HS-27A (cell line): ENCODE measurements at places on chromosomes 11 and 22.

DNA sequence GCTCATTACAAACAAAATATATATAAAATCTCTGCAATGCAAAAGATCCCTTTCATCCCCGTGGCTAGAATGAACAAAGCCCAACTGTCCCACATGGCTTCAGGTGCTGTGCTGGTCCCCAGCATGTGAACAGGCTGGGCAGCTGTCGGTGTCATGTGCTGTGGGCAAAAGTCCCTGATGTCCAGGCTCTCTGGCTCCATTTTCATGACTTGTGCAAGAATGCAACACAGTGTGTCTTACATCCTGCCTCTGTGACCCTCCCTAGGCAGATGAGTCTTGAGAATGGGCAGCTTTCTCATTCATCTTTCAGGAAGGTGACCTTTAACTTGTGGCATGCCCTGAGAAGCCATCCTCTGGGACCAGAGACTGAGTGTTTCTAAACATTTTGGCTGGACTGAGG lies 14.5 kb downstream of the GUCD1 start:
- no peak for DNase-seq

DNA sequence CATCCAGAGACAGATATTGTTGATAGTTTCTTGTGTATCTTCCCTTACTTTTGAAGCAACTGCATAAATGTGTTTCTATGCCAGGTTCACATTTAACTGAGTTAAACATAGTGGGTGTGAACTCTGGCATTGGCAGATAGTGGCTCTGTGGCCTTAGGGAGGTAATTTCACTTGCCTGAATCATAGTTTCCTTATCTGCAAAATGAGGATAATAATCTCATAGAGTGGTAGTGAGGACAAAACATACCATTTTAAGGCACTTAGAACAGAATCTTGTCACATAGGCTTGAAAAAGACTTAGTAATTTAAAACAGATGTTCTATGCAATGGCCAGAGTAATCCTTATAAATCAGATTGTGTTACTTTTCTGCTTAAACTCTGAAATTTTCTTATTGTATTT lies 56.4 kb upstream of the SYN3 start:
- no peak for DNase-seq

GRCh38 chr22:44818727-44819126 lies 66.4 kb downstream of the ARHGAP8 start:
- no peak for DNase-seq

GRCh38 chr11:1028616-1029015 lies 7.9 kb downstream of the MUC6 start:
- DNase-seq, result no peak

DNA sequence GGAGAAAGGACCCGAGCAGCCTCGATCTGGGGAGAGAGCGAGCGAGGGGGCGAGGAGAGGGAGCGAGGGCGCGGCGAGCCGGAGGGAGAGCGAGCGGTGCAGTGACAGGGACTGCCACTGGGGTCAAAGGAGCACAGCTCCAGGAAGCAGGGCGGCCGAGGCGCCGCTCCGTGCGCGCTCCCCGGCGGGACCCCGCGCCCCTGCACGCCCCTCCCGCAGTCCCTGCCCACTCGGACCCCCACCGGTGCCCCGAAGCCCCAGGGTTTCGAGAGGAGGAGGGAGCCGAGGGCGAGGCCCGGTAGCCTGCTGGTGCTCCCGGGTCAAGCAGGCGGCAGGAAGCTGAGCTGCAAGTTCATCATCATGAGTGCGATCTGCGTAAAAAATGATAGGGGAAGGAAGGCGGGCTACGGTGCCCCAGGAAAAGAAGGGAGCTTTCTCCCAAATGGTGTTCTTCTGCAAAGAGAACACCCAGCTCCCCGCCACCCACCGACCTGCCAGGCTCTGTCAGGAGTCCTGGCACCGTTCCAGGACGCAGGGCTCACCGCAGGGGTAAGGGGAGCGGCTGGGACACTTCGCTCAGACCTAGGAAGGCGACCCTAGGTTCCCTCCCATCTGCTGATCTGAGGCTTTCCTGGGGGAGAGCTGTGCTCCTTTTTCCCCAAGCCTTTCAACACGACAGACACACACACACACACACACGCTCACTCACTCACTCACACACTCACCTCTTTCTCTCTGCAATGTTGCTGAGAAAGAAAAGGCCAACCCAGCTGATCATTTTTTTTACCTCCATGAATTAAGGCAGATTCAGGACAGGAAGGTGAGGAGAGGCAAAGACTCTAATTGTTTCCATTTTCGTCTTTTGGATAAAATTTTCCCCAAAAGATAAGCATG lies at the start of gene MPPED2:
Gene MPPED2 (minus strand): TSS at position 103 of the 894 bp plus-strand sequence. CDS start 5,980 bp downstream, outside the sequence.
- no peak for DNase-seq

GRCh38 chr22:29158546-29158945 lies 47.1 kb upstream of the EMID1 start:
- DNase-seq, result no peak

- DNase-seq, result no peak
These were observed 2.5 kb upstream of the SUSD2 start for GRCh38 chr22:24178502-24179440.

- DNase-seq, result no peak
These were observed 4.5 kb downstream of the GSTT2 start for GRCh38 chr22:23984430-23984829.

DNA sequence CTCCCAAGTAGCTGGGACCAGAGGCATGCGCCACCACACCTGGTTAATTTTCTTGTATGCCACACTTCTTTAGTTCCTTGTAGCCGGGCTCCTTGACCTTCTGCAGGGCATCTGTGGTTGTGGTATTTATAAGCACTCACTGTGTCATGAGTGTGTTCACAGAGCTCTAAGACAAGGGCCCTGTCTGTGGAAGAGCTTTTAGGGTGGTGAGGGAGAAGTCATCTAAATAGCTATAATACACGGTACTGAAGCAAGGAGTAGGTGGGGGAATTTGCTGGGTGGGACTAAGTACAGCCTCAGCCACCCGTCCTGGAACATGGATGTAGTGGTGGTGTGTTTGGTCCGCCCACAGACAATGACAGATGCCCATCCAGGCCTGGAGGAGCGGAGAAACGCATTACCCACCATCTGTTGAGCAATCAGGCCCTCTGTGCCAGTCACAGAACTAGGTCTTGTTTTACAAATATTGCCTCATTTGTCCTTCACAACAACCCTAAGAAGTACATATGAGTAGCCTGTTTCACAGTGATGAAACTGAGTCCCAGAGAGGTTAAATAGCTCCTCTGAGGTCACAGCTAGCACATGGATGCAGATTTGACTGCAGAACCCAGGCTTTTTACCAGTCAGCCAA lies 10.1 kb downstream of the ACO2 start:
- DNase-seq, result no peak

GRCh38 chr22:37498289-37498909 lies 12.2 kb upstream of the MFNG start:
- no peak for DNase-seq

DNA sequence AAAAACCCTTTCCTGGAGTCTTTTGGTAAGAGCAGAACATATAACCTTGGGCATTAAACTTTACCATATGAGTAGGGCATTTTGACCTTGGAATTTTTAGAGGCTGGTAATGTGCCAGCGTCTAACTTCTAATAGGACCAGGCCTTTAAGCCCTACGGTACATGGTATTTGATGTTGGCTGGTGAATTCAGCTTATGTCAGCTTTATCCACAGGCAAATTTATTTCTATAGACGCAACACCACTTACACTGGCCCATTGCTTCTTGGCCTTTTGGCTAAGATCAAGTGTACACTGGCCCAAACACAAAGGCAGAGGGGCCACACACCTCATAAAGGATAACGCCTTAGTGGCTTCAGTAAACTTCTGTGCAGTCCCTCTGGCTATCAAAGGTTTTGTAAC lies 410.2 kb upstream of the LARGE1 start:
- DNase-seq, result no peak

- no peak for DNase-seq
These were observed 15.6 kb upstream of the CRYBB3 start for GRCh38 chr22:25183949-25184619.

DNA sequence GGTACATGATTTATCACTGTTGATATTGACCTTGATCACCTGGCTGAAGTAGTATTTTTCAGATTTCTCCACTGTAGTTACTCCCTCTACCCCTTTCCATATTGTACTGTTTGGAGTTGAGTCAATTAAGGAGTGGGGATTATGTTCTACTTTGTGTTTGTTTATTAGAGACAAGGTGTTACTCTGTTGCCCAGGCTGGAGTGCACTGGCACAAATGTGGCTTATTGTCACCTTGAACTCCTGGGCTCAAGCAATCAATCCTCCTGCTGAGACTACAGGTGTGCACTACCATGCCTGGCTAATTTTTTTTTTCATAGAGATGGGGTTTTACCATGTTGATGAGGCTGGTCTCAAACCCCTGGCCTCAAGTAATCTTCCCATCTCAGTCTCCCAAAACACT lies 85.3 kb upstream of the CCDC90B start:
- DNase-seq, result no peak

- no peak for DNase-seq
These were observed 34.2 kb downstream of the DDX10 start for GRCh38 chr11:108698844-108699642.

- no peak for DNase-seq
These were observed 69.8 kb upstream of the KCNQ1OT1 start for GRCh38 chr11:2769409-2770095.

GRCh38 chr11:8772571-8773519 lies 90.3 kb downstream of the RPL27A start:
- DNase-seq, result no peak

GRCh38 chr22:19062943-19063308 lies 59.3 kb downstream of the DGCR2 start:
- DNase-seq, result no peak

- DNase-seq, result no peak
These were observed 82.9 kb downstream of the MIAT start for GRCh38 chr22:26740253-26740652.

- no peak for DNase-seq
These were observed 111.6 kb downstream of the MIAT start for GRCh38 chr22:26768952-26769351.

DNA sequence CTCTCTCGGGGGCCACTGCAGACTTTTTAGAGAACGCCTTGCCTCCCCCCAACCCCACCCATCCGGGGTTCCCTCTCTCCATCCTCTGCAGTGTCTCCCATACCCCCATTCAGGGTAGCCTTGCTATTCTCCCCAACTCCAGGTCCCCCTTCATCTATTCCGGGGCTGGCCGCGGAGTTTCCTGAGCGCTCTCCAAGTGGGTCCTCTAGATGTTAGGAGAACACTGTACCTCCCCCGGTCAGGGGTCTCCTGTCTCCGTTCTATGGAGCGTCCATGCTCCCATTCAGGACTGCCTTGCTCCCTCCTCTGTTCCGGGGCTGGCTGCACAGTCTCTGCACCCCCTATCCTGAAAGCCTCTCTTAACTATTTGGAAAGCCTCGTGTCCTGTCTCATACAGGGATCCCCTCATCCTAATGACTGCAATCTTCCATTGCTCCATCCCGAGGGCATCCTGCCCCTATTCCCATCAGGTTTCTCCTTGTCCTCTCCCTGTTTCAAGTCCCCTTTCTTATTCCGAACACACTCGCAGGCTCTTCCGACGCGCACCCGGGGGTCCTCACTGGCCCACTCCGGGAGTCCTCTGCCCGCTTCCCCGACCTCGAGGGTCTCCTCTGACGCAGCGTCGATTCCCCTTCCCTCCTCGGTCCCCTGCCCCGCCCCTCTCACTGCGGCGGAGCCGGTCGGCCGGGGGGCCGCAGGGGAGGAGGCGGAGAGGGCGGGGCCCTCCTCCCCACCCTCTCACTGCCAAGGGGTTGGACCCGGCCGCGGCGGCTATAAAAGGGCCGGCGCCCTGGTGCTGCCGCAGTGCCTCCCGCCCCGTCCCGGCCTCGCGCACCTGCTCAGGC lies at the start of gene NEFH:
Gene NEFH (plus strand): TSS at position 802 of the 845 bp plus-strand sequence. CDS start 45 bp downstream, outside the sequence.
- DNase-seq, result no peak

DNA sequence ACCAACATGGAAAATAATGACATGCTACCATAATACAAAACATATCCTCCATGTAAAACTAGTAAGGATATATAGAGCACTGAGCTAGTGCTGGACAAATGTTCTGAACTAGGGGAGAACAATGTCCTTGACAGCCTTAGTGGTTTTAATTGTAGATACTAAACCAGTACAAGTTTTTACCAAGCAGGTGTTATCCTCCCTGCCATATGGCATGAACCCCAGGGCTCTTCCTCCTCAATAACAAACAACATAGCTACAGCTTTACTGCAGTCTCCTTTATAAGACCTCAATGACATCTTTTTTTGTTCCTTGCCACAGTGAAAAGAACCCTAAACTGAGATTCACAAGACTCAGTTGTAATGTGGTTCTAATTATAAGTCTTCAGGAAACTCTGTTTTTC lies 70.2 kb upstream of the GDPD4 start:
- no peak for DNase-seq

- no peak for DNase-seq
These were observed 100.3 kb downstream of the SNX19 start for GRCh38 chr11:130815956-130816355.

- no peak for DNase-seq
These were observed 25.6 kb upstream of the ZDHHC13 start for GRCh38 chr11:19091366-19091765.

- DNase-seq, result no peak
These were observed 409.8 kb downstream of the BRD1 start for GRCh38 chr22:49417833-49418232.

DNA sequence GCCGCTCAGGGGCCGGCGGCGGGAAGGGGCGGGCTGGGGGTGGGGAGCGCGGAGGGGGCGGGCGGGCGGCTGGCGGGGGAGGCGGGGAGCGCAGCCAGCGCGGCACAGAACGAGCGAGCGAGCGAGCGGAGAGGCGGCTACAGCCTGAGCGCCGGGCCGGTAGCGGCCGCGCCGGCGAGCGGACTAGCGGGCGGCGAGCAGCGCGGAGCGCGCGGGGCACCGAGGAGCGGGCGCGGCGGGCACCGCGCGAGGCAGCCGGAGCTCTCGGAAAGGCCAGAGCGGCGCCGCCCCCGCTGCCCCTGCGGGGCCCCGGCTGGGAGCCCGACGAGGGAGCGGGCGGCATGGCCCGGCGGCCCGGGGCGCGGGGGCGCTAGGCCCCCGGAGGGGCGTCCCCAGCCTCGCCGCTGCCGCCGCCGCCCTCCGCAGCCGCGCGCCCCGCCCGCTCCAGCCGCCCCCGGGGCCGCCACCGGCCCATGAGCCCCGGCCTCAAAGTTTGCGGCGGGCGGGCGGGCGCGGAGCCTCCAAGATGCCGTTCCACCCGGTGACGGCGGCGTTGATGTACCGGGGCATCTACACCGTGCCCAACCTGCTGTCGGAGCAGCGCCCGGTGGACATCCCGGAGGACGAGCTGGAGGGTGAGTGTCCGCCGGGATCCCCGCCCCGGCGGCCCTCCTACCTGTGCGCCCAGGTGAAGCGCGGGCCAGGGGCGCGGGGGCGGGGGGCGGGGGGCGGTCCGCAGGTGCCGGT lies at the start of gene CABP7:
Gene CABP7 (plus strand): TSS at position 105 of the 747 bp plus-strand sequence. CDS start 422 bp downstream, at position 527.
- DNase-seq, result no peak
